ENCODE measurements at places on chromosomes 3 and 15.
A peak's percentile ranks its signal among the peaks of the same experiment; 100 is the strongest.

DNA sequence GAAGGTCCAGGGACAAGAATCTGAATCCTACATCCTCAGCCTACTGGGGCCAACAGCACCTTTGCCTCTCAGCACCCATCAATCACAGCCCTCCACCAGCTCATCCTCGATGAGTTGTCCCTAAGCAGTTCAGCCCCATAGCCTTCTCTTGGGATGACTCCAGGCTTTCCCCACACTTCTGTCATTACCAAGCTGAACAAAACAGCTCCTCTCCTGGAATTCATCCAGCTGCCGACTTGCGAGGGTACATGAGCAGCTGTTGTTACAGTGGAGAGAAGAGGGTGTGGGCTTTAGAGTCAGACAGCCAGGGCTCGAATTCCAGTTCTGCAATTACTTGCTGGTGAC lies 69.0 kb upstream of the THBS1 start:
- DNase-seq: no peak

DNA sequence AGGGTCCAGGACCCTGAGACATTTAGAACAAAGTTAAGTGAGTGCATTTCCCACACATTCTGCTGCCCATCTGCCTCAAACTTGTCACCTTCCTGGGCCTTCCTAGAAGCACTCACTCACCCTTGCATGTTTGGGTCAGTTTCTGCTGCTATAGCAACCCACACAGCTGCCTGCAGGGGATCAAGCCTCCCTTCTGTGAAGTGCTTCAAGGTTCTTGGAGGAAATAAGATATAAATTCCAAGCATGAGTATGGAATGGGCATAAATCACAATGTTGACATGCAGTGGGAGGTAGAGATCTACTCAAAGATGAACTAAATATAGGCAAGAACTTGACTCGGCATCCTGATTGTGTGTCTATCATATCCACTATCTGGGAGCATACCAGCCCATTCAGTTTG lies 140.4 kb downstream of the SLC9A9 start:
- no peak for DNase-seq

- peak; percentile 27 for DNase-seq
Measured at GRCh38 chr3:11835028-11835639, 11.6 kb downstream of the TAMM41 start.

DNA sequence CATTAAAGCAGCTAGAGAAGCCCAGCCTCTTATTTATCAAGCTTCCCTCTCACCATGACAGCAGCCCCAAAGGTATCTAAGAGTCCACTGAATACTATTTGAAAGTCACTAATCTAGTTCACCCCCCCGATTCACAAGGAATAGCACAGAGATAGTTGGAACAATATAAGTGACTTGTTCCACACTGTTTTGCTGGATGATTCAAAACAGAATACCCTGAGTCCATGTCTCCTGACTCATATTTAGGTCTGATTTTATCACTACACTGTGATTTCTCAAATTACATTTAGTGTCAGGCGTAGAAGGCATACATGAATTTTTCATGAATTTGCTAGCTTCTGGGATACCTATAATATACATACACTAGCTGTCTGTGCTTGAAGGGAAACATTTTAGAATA lies 18.7 kb upstream of the EOGT start:
- DNase-seq: no peak

GRCh38 chr15:29141308-29142128 lies 128.1 kb downstream of the NSMCE3 start:
- DNase-seq: no peak

- DNase-seq: no peak
Measured at GRCh38 chr15:70089692-70089971, 8.1 kb downstream of the TLE3 start.

DNA sequence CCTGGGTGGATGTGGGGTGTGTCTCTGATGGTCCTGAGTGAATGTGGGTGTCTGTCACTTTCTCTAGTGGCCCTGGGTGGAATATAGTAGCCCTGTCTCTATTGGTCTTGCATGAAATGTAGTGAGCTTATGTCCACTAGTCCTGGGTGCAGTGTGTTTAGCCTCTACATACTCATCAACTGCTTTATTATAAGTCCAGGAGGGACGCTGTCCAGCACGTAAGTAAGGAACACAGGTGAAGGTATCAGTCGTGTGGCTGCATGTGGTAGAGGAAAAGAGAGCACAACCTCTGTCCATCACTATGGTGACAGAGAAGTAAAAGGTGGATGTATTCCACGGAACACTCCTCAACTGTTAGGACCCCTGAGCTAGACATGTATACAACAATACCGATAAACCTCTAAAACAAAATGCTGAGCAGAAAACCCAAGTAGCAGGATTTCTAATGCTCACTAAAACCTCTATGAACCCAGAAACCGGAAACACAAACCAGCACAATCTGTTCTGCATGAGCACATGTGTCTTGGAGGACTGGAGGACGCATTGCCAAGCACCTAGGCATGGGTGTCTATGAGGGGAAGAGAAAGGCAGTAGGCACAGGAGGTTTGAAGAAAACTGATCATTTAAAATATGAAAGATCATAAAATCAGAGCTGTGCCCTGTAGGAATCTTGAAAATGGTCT lies 11.0 kb downstream of the LTF start:
- DNase-seq: no peak

- no peak for DNase-seq
Measured at GRCh38 chr15:31079519-31079918, 22.0 kb downstream of the TRPM1 start.

DNA sequence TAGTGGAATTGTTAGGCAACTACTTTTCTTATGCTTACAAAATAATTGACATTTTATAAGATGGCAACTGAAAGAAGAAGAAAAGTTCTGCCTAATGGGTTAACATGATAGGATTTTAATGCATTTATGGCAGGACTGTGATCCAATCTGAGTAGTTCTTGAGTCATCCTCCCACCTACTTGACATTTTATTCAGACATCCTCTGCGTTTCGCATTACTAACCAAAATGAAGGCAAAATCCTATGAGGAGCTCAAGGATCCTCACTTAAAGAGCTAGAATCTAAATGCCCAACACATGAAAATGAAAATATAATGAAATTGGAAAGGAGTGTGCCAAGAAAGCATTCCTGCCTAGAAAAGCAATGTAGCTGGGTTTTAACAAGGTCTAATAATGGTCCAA lies 581.1 kb upstream of the SEMA6D start:
- DNase-seq: no peak

- no peak for DNase-seq
Measured at GRCh38 chr15:99365242-99365641, 114.0 kb downstream of the LRRC28 start.

- DNase-seq: no peak
Measured at GRCh38 chr3:34001022-34001421, 202.6 kb downstream of the PDCD6IP start.

DNA sequence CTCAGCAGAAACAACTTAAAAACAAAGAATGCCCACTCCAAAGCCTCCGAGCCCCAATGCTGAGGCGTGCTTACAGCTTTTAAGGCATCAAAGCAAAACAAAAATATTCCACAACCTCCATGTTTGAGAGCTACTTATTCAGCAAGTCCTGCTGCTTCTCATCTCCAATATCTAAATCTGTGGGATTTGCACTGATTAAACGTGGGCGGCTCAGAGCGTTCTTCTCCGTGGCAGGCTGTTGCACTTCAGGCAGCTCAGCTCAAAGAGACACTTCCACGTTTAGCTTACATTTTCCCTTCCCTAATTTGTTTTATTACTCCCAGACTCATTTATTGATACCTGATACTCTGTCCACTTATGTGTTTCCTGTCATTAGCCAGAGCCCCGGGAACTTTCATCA lies 282.6 kb upstream of the MCTP2 start:
- DNase-seq: no peak

- DNase-seq: no peak
Measured at GRCh38 chr3:71025010-71025409, 558.5 kb downstream of the FOXP1 start.

GRCh38 chr15:57149196-57149595 lies 227.1 kb upstream of the CGNL1 start:
- no peak for DNase-seq

DNA sequence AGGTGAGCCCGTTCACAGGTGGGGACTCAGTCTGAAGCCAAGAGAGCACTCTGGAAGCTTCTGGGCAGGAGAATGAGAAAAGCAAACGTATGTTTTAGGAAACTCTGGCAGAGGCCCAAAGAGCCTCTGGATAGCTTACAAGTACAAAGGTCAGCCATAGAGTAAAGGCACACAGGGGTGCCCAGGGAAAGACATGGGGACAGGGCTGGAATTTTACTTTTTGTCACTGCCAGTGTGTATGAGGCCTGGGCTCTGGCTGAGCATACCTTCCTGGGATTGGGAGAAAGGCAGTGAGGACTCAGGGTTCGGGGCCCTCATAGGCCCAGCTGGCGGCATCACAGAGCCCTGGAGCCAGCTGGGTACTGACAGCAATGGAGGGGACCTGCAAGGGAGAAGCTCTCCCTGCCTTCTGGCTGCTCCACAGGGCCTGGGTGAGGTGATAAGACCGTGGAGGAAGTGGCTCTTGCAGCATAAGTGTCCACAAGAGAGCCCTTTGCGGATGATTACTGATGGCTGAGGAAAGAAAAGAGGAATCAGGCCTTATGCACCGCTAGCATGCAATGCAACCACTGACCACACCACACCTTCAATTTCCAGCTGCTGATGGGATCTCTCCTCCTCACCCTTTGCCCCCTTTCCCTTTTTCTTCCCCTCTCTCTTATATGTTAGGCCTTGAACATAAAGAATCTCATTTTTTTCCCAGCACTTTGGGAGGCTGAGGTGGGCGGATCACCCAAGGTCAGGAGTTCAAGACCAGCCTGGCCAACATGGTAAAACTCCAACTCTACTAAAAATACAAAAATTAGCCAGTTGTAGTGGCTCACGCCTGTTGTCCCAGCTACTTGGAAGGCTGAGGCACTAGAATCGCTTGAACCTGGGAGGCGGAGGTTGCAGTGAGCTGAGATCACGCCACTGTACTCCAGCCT lies 25.1 kb upstream of the BCL2L10 start:
- no peak for DNase-seq

DNA sequence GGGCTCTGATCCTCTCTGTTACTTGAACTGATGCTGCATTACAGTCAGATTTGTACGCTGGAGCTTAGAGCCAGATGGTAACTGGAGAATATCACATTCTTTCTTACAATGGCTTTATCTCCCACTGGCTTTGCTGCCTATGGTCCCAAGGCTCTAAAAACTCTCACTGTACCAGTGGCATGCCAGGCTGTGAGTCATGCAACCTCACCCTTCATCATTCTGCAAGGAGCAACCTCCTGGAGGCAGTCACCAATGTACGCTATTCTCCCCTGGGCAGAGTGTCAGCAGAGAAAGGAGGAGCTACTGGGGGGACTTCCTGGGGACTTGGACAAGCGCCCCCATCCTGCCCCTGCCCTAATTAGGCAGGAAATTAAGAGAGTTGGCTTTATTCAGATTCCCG lies 97.9 kb upstream of the EIF1B start:
- no peak for DNase-seq

- DNase-seq: no peak
Measured at GRCh38 chr15:45637141-45637540, 2.3 kb downstream of the SQOR start.

GRCh38 chr15:67824197-67824968 lies 926 bp upstream of the SKOR1 start:
- no peak for DNase-seq

Data from 8988T (cell line).